ENCODE measurements at places on chromosomes 1 and 21.
A peak's percentile ranks its signal among the peaks of the same experiment; 100 is the strongest.

- no peaks in the 10 kb centered on the region for H3K27me3 ChIP-seq
- no peak overlapping the region for H3K4me3 ChIP-seq
- no peaks in the 10 kb centered on the region for H3K4me1 ChIP-seq
- no peak for DNase-seq
- H3K27ac ChIP-seq, result no peak overlapping the region
These were observed 15.3 kb downstream of the SPATA46 start for GRCh38 chr1:162361349-162361748.

DNA sequence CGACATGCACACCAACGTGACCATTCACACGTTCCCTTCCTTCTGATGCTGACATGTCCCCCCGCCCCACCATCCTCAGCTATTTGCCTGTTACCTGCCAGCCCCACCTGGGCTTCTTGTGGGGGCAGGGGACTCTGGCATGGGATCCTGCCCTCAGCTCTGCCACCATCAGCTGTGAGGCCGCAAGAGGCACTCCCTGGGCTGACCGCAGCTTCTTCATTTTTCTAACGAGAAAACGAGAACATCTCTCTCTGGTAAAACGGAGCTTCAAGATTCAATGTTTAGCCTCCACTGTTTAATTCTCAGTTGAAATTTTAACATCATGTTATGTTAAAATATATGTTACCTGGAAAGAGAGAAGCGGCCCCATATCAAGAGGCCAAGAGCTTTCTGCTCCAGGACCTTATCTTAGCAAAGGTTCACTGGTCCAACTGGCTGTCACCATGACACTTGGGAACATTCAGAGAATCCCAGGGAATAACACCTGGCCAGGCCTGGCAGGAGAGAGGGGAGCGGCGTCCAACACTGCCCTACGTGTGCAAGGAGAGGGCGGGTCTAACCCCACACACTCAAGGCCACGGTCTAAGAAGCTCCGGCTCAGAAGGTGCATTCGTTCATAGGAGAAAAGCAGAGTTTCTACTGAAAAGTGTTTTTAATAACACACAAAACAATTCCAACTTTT, 51.3 kb downstream of the HLCS start:
- no peaks in the 10 kb centered on the region for H3K27me3 ChIP-seq
- no peaks in the 10 kb centered on the region for H3K36me3 ChIP-seq
- no peak overlapping the region for H3K27ac ChIP-seq
- DNase-seq, result no peak
- H3K4me1 ChIP-seq, result peaks cover 3% of the 10 kb centered on the region

GRCh38 chr1:155226910-155227260, 18.4 kb downstream of the MTX1 start:
- H3K36me3 ChIP-seq, result no peaks in the 10 kb centered on the region
- DNase-seq, result no peak
- no peaks in the 10 kb centered on the region for H3K27me3 ChIP-seq
- H3K4me1 ChIP-seq, result no peaks in the 10 kb centered on the region

GRCh38 chr1:247337250-247337746, 5.6 kb upstream of the ZNF496 start:
- no peak overlapping the region for H3K27ac ChIP-seq
- H3K4me1 ChIP-seq, result peaks cover 9% of the 10 kb centered on the region
- DNase-seq, result no peak
- no peaks in the 10 kb centered on the region for H3K27me3 ChIP-seq
- peaks cover 28% of the 10 kb centered on the region for H3K36me3 ChIP-seq
- no peak overlapping the region for H3K4me3 ChIP-seq

- peak overlapping the region; percentile 91 for H3K27ac ChIP-seq
- DNase-seq, result peak; percentile 94
- H3K27me3 ChIP-seq, result no peaks in the 10 kb centered on the region
- no peaks in the 10 kb centered on the region for H3K36me3 ChIP-seq
- H3K4me3 ChIP-seq, result no peak overlapping the region
These were observed 135.9 kb downstream of the TM2D1 start for GRCh38 chr1:61588736-61589672.

- H3K27me3 ChIP-seq, result no peaks in the 10 kb centered on the region
- no peak overlapping the region for H3K4me3 ChIP-seq
- peaks cover 8% of the 10 kb centered on the region for H3K4me1 ChIP-seq
- no peak for DNase-seq
These were observed 96.1 kb downstream of the IER5 start for GRCh38 chr1:181184621-181185020.

All from endodermal cell (in vitro differentiated cells).